ENCODE measurements at places on chromosomes 5 and 9.

- no peak for DNase-seq
These were observed 64.8 kb downstream of the GDNF start for GRCh38 chr5:37774912-37775483.

DNA sequence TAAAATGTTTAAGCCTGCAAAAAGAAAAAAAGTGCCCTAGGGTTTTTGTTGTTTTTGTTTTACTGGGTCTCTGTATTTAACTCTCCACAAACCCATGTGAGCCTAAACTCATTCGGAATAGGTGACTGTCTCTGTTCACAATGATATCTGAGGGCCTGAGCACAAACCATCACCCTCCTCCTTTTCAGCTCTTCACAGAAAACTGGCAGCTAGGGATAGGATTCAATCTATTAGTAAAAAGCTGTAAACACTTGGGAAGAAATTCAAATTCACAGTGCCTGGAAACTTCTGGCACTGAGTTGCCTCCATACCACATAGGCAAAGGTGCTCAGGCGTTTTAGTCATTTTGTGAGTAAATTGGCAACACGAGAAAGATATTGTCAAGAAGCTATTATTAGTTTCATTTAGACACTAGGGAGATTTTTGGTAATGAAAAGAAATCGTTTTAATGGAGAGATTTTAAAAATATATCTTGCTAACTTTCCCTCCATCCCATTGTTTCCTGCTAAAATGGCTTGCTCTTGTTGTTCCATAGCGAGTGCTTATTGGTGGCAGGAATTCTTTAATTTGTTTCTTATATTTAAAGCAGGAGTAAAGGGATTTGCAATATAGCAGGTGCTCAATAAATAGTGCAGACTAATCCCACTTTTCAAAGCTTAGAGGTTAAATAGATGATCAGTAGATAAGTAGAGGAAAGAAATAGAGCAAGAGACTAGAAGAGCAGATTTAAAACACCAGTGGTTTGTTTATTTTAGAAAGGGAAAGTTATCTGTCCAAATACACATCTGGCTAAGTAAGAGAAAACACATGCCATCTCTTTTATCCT is 9.7 kb downstream of the FOXD1 start:
- DNase-seq = no peak

DNA sequence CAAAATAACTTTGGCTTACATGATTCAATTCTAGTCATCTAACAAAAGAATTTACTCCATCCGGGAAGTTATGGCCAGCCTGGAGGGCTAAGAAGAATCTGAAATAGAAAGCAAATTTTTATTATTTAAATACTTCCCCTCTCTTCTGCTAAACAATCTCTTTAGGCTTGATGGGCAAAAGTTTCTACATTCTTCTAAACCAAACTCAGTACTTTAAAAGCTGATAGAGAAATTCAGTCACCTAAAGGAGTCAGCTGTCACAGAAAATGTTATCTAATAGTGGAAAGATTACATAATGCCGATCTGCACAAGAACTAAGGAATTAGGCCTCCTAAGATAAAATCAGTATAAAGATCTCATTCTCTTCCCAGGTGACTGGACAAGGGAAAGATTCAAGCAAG is 32.4 kb downstream of the GNAQ start:
- no peak for DNase-seq

GRCh38 chr5:174720612-174721529 is 3.5 kb upstream of the MSX2 start:
- no peak for DNase-seq

- peak; percentile 94 for DNase-seq
These were observed 159.3 kb downstream of the NR3C1 start for GRCh38 chr5:143244000-143244736.

DNA sequence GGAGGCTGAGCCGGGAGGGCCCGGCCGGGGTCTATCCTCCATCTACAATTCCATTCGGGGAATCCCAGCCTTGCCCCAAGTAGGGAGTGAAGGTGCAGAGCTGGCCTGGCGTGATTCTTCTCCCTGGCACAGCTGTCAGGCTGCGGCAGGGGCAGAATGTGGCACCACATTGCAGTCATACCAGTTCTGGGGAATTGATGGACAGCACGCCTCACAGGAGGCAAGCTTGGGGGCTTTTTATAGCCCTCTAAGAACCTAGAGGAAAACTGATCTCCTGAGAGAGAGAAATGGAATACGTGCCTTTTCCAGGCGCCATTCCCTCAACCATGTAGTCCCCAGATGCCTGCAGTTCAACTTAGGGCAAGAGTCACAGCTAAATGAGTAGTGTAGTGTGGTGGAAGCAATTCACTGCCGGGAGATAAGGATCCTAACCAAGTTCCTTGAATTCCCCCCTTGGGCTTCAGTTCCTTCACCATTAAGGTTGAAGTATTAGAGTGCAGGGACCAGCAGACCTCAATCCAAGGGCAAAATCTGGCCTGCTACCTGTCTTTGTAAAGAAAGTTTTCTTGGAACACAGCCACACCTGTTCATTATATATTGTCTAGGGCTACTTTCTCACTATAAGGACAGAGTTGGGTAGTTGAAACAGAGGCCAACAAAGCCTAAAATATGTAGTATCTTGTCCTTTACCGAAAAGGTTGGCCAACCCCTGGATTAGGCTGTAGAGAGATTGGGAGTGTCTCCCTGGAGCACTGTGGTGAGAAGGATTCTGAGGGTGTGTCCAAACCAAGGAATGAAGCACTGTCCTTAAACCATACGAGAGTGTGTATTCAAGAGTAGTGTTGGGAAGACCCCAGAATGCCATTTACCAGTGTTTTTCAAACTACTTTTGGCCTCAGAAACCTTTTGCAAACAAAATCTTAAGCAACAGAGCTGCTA is 10.6 kb downstream of the AFAP1L1 start:
- DNase-seq = no peak

- no peak for DNase-seq
These were observed 367.2 kb downstream of the OSTF1 start for GRCh38 chr9:75455444-75455921.

GRCh38 chr5:417301-418161 is 25.4 kb upstream of the EXOC3 start:
- no peak for DNase-seq

DNA sequence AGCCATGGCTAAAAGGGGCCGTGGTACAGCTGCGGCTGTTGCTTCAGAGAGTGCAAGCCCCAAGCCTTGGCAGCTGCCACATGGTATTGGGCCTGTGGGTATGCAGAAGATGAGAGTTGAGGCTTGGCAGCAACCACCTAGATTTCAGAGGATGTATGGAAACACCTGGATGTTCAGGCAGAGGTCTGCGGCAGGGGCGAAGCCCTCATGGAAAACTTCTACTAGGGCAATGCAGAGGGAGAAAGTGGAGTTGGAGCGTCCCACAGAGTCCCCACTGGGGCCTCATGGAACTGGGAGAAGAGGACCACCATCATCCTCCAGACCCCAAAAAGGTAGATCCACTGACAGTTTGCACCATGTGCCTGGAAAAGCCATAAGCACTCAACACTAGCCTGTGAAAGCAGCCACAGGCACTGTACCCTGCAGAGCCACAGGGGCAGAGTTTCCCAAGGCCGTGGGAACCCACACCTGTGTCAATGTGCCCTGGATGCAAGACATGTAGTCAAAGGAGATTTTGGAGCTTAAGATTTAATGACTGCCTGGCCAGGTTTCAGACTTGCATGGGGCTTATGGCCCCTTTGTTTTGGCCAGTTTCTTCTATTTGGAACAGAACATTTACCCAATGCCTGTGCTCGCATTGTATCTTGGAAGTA is 65.9 kb downstream of the DMXL1 start:
- no peak for DNase-seq

- DNase-seq = no peak
These were observed at the start of gene GGTA1 for GRCh38 chr9:121499427-121500164. TSS of gene GGTA1 (minus strand) at chr9:121499844. CDS start at chr9:121467922, 31,922 bp downstream.

DNA sequence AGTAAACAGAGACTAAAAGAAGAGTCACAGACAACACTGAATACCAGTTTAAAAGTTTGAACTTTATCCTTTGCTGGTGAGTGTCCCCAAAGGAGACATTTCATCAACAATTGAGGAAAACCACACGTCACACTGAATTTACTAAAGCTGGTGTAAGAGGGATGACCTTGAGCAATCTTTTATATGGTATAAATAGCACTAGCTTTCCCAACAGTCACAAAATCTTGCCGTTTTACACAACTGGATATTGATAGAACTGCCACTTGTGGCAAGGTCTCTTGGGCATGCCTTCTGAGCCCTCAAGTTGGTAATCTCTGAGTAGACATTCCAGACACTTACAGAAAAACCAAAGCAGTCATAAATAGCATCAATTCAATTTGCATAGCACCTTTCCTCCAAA is 311.5 kb upstream of the TARS1 start:
- no peak for DNase-seq

GRCh38 chr9:131707733-131708157 is 32.1 kb downstream of the RAPGEF1 start:
- peak; percentile 57 for DNase-seq

GRCh38 chr5:55324815-55325418 is 17.1 kb downstream of the MTREX start:
- no peak for DNase-seq

- DNase-seq = no peak
These were observed 87.8 kb upstream of the APC start for GRCh38 chr5:112649882-112650281.

DNA sequence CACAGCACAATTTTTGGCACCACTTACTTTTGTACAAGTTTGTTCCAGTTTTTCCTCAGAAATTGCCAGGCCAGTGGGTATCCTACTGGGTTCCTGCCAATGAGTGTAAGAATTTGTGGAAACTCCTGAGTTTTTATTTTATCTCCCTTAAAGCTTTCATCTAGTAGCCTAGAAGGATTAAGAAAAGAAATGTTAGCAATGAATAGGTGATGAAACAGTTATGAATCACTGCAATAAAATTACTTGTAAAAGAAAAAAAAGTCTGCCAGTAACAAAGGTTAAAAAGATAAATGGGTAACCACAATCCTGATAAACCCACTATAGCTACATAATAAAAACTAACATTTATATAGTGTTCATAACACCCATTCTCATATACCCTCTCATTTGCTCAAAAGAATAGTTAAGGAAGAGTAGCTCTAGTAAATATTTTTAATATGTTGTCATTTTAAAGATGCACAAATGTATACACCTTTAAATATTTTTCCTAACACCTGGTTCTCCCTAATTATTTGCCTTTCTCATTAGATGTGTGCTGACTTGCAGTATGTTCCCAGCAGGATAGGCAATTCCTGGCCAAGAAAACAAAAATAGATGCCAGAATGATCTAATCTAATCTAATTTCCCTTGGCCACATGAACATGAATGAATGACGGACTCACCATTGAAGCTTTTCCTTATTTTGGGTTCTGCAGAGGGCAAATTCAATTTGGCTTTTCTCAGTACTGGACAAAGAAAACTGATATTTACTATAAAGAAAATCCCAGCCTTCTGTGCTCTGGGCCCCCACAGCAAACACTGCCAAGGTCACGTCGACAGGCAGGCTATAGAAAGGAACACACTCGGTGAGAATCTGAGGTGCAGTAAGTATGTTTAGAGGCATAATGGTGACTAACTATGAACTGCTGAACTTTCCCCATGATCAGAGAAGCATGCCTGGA is 26.4 kb downstream of the ERAP1 start:
- peak; percentile 12 for DNase-seq

GRCh38 chr9:135745686-135746324 is 43.8 kb downstream of the KCNT1 start:
- no peak for DNase-seq

DNA sequence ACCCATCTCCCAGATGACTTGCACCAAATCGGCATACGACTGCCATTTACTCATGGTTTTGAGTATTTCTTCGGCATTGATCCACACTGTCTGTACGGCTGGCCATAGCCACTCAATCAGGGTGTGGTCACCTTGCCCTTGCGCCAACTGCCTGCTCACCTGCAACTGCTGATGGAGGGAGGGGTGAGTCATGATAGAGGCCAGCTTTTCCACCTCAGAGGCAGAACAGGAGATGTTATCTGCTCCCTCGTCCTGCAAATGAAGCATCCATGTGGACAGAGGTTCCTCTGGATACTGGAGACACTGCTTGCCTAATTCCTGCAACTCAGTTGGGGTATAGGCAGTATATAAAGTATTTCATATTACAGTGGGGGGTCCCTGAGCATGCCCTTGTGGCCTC is 85.6 kb upstream of the ATP10B start:
- DNase-seq = no peak

- DNase-seq = no peak
These were observed 50.4 kb downstream of the SNX18 start for GRCh38 chr5:54567996-54568395.

GRCh38 chr5:33180900-33181299 is 259.9 kb upstream of the TARS1 start:
- DNase-seq = peak; percentile 20

- DNase-seq = no peak
These were observed at the start of gene ENTPD8 for GRCh38 chr9:137441289-137441934. TSS of gene ENTPD8 (minus strand) at chr9:137441357. CDS start at chr9:137438285, 3,072 bp downstream.

DNA sequence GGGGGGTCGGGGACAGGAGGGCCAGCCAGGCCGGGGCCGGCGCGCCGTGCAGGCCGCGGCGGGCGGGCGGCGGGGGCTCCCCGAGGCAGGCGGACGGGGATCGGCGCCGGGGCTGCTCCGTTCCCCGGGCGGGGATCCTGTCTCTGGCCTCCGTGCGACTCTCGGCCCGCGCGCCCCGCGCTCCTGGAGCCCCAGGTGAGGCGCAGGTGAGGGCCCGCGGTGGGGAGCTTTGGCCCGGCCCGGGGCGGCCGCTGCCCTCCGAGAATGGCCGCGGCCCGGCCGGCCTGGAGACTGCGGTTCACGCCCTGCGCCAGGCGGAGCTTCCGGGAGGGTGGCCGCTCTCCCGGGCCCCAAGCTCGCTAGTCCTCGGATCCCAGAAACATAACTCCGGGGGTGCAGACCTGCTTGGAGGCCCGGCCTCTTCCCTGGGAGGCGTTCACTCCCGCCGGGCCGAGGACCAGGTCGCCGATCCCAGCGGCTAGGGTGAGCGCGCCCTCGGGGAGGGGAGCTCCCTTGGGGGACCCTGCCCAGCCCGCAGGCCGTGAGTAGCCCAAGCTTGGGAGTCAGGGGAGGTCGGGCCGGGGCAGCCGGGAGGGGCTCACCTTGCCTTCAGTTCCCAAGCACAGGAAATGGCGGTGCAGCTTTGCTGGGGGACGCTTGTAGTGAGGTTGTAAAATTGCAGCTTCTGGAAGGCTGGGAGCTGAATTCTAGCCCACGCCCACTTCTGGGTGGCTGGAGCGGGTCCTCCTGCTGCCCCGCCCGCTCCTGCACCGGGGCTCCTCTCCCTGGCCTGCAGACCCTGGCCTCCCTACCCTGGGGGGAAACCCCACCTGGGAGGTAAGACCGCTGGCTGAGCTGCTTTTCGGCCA is 723 bp downstream of the PPP1R26 start:
- DNase-seq = no peak

Data from fibroblast of skin of left biceps (primary cell).